NCI-H1417 treated with DMSO at 0.1 percent for 48 hours (cell line): ENCODE measurements at places on chromosomes 7 and 10.

DNA sequence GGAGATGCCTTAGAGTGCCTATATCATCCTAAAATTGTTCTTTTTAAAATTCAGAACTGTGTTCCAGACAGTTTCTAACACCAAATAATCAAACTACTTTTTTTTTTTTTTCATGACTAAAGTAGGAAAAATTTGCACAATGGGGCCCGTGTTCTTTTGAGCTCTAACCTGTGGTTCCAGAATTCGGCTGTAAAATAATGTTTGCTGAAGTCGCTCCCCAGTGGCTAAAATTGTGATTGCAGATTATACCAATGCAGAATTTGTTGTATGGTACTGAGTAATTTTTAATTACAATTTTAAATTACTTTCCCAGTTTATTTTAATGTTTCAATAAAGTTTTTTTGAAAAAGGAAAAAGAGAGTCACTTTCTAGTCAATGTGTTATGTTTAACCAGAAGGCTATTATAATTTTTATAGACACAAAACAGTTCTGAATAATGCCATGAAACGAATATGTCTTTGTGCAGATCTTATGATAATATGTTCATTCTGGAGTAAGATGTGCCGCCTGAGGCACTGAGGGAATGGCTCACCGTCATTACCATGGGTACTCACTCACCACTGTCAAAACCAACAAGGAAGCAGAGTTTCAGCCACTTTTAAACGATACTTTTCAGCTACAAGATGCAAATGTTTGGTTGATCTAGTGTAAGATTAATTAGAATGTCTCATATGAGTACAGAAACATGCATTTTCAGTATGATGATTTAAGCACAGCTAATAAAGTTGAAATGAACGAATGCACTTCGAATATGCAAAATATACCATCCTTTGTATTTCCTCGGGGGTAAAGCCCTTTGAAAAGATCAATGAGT, 173.6 kb downstream of the PRKCQ start:
- DNase-seq, result no peak

- no peak for DNase-seq
Measured at GRCh38 chr10:88253622-88254021, 329.5 kb downstream of the RNLS start.

GRCh38 chr10:53314876-53315275, 542.3 kb upstream of the MBL2 start:
- DNase-seq, result no peak

- no peak for DNase-seq
Measured at GRCh38 chr10:43173120-43173519, 34.9 kb downstream of the CSGALNACT2 start.

GRCh38 chr10:85673270-85673669, 693.3 kb downstream of the GRID1 start:
- no peak for DNase-seq

- DNase-seq, result no peak
Measured at GRCh38 chr7:108813251-108814014, 243.8 kb downstream of the DNAJB9 start.

DNA sequence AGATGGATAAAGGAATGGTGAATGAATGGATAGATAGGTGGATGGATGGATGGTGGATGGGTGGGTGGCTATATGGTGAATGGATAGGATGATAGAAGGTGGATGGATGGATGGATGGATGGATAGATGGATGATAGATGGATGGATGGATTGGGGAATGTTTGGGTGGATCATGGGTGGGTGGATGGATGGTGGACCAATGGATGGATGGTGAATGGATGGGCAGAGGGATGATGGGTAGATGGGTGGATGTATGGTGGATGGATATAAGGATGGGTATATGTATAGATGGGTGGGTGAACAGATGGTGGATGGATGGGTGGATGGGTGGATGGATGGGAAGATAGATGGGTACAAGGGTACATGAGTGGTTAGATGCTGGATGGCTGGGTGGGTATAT, 322.4 kb downstream of the ADARB2 start:
- no peak for DNase-seq

DNA sequence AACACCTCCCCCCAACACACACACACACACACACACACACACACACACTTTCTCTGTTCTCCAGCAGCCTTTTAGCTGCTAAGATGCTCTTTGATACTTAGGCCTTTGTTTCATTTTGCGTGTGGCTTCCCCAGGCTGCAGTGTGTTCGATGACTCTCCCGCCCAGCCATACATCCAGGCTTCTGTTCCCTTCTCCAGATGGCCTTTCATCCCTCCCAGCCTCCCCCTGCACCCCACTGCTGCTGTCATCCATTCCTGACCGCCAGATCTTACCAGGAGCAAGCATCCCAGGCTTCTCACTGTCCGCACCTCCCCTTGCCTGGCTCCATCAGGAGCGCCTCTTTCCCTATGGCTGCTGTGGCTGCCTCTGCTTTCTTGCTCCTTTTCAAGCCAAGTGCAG, 77.8 kb upstream of the PPIF start:
- no peak for DNase-seq

GRCh38 chr7:38428041-38428440, 154.6 kb upstream of the TARP start:
- DNase-seq, result no peak

DNA sequence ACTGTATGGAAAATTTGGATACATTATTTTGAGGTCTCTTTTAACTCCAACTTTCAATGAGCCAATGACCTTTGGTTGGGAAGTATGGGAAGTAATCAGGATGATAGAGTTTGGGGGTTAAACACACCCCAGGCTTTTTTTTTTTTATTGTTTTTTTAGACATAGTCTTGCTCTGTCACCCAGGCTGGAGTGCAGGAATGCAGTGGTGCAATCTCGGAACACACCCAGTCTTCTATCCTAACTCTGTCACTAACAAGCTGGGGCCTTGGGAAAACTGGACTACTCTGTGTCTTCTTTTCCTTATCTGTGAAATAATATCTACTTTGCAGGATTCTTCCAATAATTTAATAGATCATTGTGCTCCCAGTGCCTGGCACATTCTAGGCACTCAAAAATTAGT, 37.6 kb upstream of the AGBL3 start:
- DNase-seq, result no peak

- no peak for DNase-seq
Measured at GRCh38 chr10:11231285-11231684, 213.6 kb downstream of the CELF2 start.

DNA sequence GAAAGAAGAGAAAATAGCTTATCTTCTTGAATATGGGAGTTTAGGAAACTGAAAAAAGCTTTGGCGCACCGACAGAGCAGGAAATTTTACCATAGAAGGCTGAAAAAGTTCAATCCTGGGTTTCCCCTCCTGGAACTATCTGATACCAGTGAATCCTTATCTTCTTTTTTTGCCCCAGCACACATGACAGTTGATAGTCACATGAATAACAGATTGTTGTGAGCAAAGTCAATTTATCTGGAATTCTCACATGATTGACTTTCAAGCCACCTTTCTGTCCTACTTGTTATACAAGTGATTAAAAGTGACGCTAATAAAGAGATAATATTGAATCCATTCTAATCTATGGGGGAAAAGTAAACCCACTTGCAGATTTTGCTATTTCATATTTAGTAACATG, 365.8 kb upstream of the NPVF start:
- DNase-seq, result no peak

- DNase-seq, result no peak
Measured at GRCh38 chr7:139118805-139119485, 9.4 kb upstream of the ZC3HAV1 start.
